ENCODE measurements at places on chromosomes 7 and 10.

- DNase-seq, result no peak
Observed at GRCh38 chr7:4240520-4241303, 441.4 kb upstream of the FOXK1 start.

DNA sequence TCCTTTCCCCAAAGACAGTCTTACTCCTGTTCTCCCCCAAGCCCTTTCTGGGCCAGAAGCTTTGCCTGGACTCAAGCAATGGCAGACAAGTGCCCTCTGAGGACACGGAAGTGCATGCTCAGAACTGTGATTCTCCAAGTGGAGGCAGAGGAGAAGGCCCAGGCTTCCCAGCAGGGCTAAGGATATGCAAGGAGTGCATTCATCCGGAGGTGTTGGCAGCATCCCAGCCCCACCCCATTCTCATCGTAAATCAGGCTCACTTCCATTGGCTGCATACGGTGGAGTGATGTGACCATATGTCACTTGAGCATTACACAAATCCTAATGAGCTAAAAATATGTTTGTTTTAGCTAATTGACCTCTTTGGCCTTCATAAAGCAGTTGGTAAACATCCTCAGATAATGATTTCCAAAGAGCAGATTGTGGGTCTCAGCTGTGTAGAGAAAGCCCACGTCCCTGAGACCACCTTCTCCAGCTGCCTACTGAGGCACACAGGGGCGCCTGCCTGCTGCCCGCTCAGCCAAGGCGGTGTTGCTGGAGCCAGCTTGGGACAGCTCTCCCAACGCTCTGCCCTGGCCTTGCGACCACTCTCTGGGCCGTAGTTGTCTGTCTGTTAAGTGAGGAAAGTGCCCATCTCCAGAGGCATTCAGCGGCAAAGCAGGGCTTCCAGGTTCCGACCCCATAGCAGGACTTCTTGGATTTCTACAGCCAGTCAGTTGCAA lies 1.4 kb upstream of the RBP3 start:
- DNase-seq, result no peak

GRCh38 chr10:116269619-116270018 lies 3.4 kb downstream of the GFRA1 start:
- no peak for DNase-seq

DNA sequence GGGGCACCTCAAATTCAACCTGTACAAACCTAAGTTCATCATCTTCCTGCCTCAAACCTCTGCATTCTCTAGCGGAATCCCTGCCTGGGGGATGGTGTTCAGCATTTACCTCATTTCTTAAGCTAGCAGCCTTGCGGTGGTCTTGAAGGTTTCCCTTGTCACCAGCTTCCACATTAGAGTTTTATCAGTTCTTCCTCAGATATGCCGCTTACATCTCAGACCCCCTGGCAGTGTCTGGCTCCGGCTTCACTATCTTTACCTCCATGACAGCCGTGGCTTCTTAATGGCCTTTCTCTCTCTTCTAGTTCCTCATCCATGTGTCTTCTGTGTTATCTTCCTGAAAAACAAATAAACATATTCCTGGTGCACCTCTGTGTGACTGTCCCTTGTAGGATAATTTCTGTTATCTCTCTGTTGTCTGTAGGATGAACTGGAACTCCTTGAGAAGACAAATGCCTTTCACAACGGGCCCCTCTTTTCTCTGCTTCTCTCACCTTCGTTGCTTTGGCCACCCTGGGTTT lies 101.1 kb upstream of the BMPER start:
- no peak for DNase-seq

- DNase-seq, result no peak
Observed at GRCh38 chr10:36393801-36394200, 731.6 kb upstream of the ANKRD30A start.

- no peak for DNase-seq
Observed at GRCh38 chr10:82721831-82722230, 846.8 kb downstream of the NRG3 start.

DNA sequence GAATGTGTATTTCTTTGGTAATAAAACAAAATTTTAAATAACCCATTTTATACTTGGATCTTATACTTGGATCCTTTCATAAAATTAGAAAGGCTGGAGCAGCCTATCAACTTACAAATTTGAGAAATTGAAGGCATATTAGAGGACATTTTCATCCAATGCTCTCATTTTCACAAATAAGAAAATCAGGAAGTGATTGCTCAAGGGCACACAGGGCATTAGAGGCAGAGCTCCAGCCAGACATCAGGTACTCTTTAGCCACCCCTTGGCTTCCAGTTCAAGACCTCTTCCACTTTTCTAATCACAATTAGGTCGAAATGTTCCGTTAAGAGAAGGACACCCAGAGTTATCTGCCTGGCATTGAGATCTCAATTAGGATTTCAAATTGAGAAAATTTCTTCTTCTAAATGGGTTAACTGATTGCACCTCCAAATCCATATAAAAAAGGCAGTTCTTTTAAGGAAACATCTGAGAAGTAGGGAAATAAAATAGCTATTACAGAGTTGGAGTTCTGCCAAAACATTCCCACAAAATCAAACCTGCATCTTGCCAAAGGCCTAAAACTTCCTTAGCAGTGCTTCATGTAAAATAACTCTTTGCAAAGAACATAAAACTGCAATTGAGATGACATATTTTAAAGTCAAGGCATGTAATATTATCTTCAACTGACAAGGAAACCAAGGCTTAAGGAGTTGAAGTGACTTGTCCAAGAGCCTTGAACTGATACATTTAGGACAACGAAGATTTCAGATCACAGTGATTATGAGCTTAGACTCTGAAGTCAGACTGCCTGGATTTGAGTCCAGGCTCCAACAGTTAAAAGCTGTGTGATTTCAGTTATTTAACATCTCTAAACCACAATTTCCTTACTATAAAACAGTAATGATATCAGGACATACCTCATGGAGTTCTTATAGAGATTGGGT lies 2.4 kb downstream of the ACTA2 start:
- no peak for DNase-seq

DNA sequence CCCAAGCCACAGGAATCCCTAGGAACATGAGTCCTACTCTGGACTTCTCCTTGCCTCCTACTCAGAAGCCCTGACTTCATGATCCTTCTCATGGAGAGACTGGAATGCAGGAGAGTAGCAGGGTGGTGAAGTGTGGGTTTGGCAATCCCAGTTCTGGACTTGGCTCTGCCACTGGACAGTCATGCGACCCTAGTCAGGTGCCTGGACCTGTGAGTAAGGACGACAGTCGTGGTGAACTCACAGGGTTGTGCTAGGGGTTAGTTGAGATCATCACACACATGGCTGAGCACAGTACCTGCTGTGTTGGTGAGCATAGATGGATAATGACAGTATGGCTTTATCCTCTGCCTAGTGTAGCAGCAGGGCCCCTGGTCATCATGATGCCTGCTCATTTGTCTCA lies 117.9 kb downstream of the LRRC18 start:
- no peak for DNase-seq

GRCh38 chr10:114320249-114321116 lies 81.4 kb downstream of the VWA2 start:
- DNase-seq, result no peak

GRCh38 chr7:19749658-19750057 lies 23.8 kb downstream of the TMEM196 start:
- DNase-seq, result no peak

GRCh38 chr7:155230169-155230593 lies 67.5 kb upstream of the INSIG1 start:
- no peak for DNase-seq

DNA sequence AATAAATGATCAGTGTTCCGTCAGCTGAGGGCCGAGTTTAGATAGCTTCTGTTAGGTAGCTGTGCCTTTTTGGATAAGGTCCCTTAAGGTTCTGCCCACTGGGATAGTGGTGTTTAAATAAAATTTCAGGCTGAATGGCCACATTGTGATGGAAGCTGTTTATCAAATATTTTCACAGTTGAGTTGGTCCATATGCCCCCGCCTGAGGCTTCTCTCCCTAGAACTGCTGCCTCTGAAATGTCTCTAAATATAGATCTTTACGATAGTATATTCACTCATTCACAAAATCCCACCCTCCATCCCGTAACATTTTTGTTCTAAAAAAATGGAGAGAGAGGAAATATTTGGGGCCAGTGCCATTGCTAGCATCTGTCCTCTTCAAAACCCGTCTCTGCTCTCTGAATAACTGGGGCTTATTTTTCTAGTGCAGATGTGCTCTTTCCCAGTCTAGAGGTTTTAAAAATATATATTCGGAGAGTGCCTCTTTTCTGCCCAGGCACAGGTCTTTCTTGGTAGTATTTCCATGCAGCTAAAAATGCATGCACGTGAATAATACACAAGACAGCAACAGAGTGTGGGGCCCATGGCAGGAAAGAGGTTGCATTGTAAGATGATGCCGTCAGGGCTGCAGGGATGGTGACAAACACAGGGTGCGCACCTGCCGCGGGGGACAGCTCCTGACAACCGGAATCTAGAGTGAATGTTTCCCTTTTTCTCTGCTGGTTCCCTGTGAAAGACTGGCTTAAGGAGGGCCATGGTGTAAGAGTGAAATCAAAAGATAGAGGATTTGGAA lies 105.4 kb upstream of the BTBD16 start:
- no peak for DNase-seq

GRCh38 chr10:50452603-50453002 lies 171.2 kb downstream of the SGMS1 start:
- DNase-seq, result no peak

GRCh38 chr7:152076940-152077933 lies 51.8 kb downstream of the GALNT11 start:
- no peak for DNase-seq

GRCh38 chr7:91165006-91165845 lies 99.0 kb upstream of the FZD1 start:
- DNase-seq, result no peak

DNA sequence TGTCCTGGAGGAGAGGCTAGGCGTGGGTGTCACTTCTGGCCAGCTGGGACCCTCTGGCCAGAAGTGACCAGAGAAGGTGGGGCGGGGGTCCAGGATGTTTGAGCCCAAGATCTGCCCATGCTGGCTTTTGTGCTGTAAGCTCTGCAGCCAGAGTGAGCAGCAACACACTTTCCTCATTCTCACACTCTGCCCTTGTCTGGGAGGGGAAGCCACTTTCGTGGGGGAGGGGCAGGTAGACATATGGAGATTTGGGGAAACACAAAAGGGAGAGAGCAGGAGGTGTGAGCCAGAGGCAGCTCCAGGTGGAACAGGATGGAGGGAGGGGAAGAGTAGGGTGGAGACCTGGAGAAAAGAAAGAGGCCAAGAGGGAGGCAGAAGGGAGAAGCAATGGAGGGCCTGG lies 31.5 kb upstream of the ADCYAP1R1 start:
- no peak for DNase-seq

GRCh38 chr10:35716776-35717175 lies 74.7 kb upstream of the FZD8 start:
- DNase-seq, result no peak

- peak; percentile 50 for DNase-seq
Observed at GRCh38 chr7:74453322-74454011, at the start of gene GTF2IRD1. Gene GTF2IRD1 (plus strand): TSS chr7:74453906. CDS start chr7:74508081, 54,175 bp downstream.

GRCh38 chr10:70270952-70271351 lies 12.9 kb downstream of the NPFFR1 start:
- DNase-seq, result no peak

GRCh38 chr7:36684954-36685353 lies 39.3 kb downstream of the AOAH start:
- DNase-seq, result no peak

DNA sequence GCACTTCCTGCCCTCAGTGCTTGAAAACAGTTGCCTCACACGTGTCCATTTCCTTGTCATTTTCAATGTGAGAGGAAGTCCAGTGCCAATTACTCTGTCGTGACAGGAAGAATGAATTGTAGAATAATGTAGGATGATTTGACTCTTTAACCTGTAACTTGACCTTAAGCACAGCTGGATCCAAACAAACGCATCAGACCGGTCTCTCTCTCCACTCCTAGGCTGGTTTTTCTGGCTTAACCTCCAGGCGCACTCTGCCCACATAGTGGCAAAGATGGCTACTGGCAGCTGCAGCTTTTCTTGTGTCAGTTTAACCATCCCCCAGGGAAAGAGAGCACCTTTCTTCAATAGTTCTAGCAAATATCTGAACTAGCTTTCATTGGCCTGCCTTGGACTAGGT lies 29.4 kb upstream of the PNLIPRP3 start:
- no peak for DNase-seq
